ENCODE measurements at places on chromosomes 13 and 19. TPM values are rescaled to one million over a fixed set of nuclear protein-coding genes. Genes with fewer than 3 reads are reported as not detected.

- DNase-seq: no peak
Measured at GRCh38 chr13:50370303-50370950, 355.2 kb downstream of the KCNRG start.

GRCh38 chr19:41296433-41296871, 13.5 kb upstream of the CCDC97 start:
- DNase-seq: no peak

GRCh38 chr13:26216042-26216441, 6.1 kb downstream of the RNF6 start:
- no peak for DNase-seq

GRCh38 chr19:55552620-55553019, 7.3 kb upstream of the SBK3 start:
- no peak for DNase-seq

DNA sequence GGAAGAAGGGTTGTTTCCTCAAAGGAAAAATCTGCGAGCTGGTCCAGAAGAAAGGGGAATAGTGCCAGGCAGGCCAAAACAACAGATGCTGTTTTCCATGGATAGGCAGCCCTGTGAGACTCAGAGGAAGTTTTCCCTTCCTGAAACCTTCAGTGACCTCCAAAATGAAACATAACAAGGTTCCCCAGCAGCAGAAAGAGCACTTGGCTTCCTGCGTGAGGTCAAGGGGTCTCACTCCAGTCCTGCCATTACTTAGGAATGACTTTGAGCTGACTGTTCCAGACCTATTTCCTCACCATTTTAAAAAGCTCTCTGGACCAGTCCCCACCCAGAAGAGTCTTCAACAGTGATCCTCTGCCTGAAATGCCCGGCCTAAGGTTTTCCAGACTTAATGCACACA, 104.6 kb upstream of the IPO5 start:
- DNase-seq: no peak

DNA sequence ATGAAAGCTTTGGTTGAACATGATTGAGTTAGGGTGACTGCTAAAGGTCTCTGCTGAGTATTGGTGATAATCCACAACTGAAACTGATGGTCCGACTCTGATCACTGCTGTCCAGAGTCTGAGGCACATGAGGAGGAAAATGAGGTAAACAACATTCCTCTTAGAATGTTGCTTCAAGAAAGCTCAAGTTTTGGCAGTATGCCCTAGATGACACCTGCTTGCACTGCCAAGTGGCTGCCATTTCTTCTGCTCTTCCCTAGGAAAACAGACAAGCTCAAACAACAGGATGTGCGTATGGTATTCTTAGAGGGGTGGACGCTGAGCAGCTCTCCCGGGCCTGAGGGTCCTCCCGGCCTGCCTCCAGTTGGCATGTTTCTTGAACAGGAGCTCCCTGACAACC, 15.2 kb upstream of the MTIF3 start:
- no peak for DNase-seq

DNA sequence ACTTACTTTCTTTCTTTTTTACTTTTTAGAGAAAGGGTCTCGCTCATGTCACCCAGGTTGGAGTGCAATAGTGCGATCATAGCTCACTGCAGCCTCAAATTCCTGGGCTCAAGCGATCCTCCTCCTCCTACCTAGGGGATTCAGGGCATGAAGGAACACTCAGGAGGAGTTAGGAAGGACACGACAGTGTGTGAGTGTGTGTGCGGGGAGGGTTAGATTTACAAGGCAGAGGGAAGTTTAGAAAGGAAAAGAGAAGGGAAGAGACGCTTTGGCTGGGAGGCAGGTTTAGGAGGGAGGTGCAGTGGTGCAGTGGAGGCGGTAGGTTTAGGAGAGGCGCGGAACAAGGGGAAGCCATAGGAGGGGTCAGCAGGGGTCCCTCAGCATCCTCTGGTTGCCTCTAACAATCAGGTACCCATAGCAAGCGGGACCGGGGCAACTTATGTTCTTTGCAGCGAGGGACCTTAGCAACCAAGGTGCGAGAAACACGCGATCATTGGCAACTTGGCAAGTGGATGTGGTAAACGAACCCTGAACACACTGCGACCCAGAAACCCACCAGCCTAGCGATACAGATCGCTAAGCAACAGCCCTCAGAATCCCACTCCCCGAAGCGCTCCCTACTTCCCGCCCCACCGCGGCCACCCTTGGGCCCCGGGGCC, 501 bp downstream of the SIRT2 start:
- DNase-seq: no peak

DNA sequence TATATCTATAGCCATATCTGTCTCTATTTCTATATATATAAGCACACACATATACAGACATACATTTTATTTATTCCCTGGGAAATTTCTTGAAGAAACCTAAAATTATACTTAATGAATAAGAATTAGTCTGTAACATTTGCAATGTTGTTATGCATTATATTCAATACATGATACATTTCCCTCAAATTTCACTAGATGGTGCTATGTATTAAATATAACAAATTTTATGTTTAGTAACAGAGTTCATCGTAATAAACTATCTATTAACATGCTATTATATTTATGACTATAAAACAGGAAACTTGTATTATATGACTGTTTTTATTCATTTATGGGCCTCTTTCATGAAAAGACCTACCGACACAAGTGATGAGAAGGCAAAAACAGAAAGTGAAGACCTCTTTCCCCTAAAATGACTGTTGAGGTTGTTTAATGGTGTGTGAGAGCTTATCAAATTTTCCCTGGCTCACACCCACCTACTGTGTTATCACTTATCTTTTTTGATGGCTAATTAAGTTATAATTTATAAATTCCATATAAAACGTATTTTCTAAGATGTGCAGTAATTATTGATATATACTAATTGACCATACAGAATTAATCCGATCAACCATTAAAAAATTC, 881.9 kb downstream of the SLITRK6 start:
- DNase-seq: no peak

- DNase-seq: no peak
Measured at GRCh38 chr13:71254384-71254783, 612.6 kb downstream of the DACH1 start.

DNA sequence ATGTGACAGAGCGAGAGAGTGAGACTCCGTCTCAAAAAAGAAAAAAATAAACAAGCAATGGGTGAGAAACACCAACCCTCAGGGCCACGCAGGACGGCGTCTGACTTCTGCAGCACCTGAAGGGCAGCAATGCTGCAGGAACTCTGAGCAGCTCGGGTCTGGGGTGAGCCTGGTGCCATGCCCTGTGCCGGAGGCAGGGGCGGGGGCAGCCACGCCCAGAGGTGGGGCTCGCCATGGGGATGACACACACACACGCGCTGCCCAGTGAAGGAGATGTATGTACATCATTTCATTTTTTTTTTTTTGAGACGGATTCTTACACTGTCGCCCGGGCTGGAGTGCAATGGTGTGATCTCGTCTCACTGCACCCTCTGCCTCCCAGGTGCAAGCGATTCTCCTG, 24.3 kb downstream of the GPX4 start:
- peak; percentile 43 for DNase-seq

DNA sequence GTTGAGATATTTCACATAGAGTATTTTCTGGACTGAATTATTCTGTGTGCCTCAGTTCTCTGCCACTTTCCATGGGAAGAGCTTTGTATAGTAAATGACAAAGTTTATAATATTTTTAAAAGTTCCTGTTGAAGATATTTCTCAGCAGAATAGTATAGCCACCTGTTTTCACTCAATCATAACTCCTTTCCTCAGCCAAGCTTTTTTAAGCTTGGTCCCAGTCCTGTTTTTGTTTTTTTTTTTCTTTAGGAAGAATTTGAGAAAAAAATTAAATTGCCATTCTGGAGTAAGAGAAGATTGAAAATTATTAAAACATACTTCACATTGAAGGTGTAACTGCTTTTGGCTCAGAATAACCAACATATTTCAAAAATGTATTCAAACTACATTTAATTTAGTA, 55.5 kb downstream of the ENOX1 start:
- DNase-seq: no peak

GRCh38 chr19:17618936-17619335, 63.5 kb downstream of the COLGALT1 start:
- DNase-seq: no peak

DNA sequence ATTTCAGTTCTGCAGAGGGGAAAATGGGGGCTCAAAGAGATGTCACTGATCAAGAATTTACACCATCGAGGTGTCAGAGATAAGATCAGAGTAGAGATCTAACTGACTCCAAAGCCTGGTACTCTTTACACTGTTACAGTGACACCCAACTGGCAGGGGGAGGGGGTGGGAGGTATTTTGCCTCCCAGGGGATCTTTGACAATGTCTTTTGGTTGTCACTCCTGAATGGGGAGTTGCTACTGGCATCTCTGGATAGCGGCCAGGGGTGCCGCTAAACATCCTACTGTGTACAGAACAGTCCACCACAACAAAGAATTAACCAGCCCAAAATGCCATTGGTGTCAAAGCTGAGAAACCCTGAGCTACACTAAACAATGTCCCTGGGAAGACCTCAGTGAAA, 3.1 kb downstream of the FPR3 start:
- DNase-seq: no peak

DNA sequence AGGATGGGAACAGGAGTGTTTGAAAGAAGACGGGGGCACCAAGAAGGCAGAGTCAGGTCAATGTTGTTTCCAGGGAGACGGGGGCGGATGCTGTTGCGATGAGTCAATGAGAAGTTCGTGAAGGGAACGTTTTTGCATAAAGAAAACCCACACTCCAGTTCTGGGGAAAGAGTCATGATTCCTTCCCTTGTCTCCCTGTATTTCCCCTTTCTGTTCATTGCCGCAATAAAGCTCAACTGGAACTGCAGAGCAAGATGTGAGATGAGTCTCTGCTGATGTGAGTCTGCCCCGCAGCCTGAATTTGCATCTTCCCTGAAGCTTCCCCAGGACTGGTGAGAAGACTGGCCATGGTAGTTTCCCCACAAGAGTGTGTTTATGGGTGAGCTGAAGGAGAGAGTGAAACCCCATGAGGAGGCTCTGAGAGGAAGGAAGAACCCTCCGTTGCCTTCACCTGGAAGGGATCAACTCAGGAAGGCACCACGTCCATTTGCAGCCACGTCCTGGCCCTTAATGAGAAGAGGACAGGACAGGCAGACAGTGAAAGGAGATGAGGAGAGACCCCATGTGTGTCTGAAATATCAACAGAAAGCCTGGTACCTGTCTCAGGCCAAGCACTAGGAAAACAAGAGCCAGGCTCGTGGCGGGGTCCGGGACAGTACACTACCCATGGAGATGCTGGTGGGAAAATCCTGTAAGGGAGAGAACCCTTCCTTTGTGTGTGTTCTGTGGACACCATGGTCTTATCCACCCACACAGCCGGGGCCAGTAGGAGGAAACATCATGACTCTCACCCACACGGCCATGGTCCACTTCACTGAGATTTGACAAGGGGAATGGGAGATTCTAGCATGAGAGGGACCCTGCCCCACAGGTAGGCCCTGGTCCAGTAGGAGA, 13.7 kb downstream of the LILRA1 start:
- no peak for DNase-seq

GRCh38 chr19:10964903-10965302, 4.1 kb downstream of the SMARCA4 start:
- no peak for DNase-seq

- no peak for DNase-seq
Measured at GRCh38 chr19:42038666-42039065, 31.3 kb downstream of the GRIK5 start.

GRCh38 chr19:1956868-1957492, 16.0 kb downstream of the CSNK1G2 start:
- DNase-seq: no peak

DNA sequence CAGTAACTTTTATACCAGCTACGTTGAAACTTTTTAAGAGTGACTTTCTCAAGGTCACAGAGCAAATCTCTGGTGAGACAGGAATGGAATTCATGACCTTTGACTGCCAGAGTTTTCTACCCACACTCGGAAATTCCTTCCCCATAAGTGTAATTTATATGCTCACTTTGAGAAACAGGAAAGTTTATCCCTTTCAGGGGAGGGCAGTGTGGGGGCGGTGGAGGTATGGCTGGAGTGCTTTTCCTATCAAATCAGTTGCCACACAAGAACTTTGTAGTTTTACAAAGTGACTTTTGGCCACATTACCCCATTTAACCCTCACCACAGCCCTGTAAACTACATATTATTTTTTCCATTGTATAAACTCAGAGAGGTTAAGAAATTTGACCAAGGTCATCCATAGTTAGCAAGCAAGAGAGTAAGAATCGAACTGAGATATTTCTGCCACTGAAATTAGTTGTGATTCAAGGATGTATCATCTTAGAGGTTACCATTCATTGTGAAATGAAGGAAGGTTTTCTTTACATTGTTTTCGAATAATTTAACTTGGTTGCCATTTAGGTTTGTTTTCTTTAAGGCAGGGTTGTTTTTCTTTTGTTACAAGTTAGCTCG, 5.9 kb downstream of the KLF12 start:
- DNase-seq: no peak

GRCh38 chr13:84393981-84394625, 511.8 kb upstream of the SLITRK1 start:
- no peak for DNase-seq

DNA sequence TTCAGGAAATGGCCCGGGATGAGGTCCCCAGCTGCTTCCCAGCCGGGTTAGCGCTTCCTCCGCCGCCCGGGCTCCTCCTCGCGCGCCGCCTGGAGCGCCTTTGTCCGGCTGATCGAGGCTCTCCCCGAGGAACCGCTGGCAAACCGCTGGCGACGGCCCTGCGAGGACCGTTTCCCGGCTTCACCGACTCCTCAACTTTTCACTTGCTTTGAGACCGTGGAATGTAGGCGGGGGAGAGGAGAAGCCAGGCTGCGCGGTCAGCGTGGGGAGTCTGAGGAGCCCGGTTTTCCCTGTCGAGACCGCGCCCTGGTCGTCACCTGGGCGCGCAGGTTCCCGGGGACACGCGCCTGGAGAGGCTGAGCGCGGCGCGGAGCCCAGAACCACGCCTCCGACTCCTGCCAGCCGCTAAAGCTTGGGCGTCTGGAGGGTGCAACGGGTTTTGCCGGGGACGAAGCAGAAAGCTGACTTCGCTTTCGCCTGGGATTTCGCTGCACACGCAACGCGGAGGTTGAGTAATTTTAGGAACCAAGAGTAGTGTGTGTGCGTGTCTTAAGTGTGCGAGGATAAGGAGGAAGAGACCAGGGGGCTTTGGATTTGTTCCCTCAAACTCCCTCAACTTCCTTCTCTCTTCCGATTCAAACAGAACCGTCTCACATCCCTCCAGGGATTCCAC, 7.3 kb upstream of the DGKH start:
- peak; percentile 74 for DNase-seq

Gene PBX4
- total RNA-seq: 2.9 TPM

Gene FXYD7
- not detected for total RNA-seq
